8988T (cell line): ENCODE measurements at places on chromosomes 1 and 21.

DNA sequence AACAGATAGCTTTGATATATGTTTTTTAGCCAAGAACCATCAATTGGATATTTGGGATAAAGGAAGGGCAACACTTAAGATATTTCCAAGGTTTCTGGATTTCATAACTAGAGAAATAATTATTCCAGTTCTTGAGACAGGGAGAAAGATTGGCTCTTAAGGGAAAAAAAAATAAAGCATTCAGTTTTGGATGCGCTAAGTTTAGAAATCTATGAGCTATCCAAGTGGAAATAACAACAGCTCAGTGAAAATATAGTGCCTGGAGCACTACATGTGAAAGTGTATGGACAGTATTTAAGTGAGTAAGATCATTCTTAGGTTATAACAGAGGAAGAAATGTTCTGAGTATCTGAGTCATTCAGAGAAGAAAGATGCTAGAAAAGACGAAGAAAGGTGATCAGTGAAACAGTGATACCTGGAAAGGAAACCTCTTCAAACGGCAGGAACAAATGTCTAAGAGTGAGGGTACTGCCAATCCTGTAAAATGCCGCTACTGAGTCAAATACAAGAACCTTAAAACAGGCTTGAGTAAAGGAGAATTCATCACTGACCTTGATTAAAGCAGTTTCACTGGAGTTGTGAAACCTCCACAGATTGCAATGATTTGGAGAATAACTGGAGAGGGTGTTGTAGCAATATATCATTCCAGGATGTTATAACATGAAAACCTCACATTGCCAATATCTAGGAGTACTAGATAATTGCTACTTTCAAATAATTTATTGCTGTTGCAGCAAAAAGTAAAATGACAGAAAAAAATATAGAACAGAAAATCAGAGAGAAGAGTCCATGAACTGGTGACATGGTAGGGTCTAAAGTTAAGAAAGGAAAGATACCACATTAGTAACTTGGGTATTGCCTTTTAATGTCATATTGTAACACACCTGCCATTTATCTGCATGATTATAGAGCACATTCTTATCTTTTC is 482.1 kb upstream of the RGS18 start:
- DNase-seq: no peak

DNA sequence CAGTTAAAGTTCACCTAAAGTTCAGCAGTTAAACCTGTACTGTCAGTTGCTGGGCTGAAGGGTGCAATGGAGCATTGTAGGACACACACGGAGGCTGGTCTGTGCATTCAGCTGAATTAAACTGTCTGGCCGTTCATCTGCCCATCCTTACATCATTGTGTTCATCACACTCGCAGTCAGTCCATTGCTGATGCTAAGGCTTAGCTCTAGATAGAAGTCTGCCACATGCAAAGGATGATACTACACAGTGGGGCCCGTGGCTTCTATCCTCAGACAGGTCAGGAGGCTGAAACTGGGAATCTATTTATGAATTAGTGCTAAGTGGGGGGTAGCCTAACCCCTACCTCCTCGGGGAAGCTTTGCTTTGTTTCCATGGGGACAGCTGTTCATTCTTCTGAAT is 60.4 kb downstream of the CNIH3 start:
- no peak for DNase-seq

DNA sequence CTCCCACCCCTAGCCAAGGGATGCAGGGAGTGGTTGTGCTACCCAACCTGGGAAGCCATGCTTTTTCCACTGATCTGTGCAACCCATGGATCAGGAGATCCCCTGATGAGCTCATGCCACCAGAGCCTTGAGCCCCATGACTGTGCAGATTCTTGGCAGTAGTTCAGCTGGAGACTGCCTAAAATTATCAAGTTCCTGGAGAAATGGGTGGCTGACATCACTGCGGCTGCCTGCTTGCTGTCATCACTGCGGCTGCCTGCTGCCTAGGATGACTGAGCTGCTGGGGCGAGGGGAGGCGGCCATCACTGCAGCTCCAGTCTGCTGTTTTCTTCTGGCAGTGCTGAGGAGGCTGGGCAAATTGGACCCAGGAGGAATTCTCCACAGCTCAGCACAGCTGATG is 159.2 kb downstream of the AGBL4 start:
- DNase-seq: no peak

DNA sequence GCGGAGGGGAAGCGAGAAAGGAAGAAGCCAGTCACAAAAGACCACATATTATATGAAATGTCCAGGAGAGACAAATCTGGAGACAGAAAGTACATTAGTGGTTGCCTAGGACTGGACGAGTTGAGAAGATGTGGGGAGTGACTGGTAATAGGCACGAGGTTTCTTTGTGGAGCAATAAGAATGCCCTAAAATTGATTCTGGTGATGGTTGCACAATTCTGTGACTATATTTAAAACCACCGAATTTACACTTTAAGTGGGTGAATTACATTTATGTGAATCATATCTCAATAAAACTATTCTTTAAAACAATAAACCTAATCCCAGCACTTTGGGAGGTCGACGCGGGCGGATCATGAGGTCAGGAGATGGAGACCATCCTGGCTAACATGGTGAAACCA is 63.1 kb downstream of the ZNF281 start:
- DNase-seq: no peak

DNA sequence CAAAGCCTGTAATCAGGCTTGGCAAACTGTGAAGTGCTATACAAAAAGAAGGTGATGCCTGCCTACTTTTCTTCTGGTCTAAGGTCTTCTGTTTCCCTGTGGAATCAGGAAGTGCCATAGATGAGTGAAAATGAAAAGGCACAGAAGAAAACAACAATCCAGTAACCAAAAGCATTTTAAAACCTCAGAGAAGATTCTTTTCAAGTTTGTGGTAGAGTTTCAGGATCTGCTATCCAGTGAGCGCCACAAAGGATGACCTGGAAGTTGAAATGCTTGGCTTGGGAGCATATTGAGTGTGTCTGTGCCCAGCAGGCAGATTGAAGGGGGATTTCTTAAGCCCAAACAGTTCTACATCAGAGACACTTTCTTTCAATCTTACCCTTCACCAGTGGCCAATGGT is 272.2 kb downstream of the PAPPA2 start:
- no peak for DNase-seq
